Putamen (tissue), 1 donor: ENCODE measurements at places on chromosomes 16 and 17.

GRCh38 chr17:50288306-50288705 is 14.0 kb downstream of the TMEM92 start:
- DNase-seq, result no peak

GRCh38 chr16:66510711-66511601 is 39.0 kb downstream of the TK2 start:
- DNase-seq, result no peak

- DNase-seq, result peak; percentile 52
Measured at GRCh38 chr16:24834459-24835335, 11.1 kb upstream of the SLC5A11 start.

DNA sequence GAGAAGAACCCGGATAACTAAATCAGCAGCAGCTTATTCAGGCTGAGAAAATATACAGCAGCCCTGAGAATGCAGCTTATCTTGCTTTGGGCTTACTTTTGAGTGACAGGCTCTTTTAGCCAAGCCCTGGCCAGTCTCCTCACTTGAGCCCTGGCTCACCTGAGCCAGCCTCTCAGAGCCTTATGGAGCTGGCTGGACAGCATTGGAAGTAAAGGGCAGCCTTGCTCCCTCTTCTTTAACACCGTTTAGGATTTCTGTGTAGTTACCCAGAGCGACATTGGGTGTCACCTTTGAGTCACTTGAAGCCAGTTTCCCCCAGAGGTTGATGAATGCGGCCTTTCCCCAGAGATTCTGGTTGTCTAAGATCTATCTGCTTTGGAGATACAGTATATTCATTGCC is 7.7 kb upstream of the NPIPB2 start:
- DNase-seq, result peak; percentile 55

DNA sequence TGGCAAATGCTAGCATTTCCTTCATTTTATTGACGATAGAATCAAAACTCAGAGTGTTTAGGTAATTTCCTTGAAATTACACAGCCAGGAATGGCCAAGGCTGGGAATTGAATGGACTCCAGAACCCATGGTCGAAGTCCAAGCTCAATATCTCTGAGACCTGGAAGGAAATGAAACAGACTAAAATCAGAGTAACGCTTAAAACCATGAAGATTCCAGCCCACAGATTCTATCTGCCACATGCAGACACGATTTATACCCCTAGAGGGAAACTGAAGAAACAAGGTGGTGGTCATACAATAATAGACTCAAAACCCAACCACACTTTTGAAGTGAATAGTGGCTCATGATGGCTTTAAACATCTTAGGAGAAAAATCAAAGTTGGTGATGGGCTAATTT is 95.6 kb downstream of the PRKCA start:
- no peak for DNase-seq

DNA sequence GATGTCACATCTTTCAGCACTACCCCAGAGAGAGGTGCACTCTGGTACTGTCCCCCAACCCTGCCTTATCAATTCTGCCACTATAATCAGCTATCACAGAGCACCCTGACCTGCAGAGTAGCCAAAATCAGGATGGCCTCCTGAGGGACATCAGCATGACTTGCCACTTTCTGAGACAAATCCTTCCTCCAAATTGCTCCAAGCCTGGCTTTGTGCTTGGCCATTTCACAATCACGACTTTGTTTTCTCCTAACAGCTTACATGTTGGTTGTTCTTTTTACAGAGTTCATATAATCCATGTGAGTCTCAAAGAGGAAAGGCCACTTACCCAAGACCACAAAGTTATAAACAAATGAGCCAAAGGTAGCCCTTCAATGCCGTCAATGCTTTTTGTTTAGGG is 449.0 kb upstream of the CDH5 start:
- no peak for DNase-seq

DNA sequence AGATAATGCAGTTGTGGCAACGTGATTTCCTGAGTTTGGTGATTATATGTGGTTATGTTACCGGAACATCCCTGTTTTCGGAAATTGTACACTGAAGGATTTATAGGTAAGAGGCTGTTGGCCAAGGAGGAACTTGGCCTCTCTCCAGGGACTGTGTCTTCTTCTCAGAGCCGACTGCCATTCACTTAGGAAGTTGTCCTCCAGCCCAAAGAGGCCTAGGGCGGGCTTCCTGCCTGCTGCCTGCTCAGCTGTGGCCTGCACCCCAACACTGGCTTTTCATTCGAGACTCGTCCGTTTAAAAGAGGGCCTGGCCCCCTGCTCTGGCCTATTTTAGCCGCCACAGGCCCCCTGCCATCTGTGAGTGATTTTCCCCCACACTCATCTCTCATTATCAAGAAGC is 64.3 kb downstream of the ZDHHC7 start:
- no peak for DNase-seq

DNA sequence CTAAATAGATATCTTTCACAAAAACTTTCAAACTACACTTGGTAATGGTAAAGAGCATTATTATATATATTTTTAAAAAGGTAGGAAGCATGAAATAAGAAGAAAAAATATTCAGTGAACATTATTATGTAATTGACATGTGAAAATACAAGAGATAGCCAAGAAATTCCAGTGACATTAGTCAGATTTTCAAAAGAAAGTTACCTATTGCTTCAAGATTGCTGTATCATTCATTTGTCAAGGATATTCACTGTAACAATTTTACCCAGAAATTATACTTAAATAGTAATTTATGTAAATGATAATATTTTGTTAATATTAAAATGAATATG is 350.2 kb downstream of the KIF2B start:
- no peak for DNase-seq

DNA sequence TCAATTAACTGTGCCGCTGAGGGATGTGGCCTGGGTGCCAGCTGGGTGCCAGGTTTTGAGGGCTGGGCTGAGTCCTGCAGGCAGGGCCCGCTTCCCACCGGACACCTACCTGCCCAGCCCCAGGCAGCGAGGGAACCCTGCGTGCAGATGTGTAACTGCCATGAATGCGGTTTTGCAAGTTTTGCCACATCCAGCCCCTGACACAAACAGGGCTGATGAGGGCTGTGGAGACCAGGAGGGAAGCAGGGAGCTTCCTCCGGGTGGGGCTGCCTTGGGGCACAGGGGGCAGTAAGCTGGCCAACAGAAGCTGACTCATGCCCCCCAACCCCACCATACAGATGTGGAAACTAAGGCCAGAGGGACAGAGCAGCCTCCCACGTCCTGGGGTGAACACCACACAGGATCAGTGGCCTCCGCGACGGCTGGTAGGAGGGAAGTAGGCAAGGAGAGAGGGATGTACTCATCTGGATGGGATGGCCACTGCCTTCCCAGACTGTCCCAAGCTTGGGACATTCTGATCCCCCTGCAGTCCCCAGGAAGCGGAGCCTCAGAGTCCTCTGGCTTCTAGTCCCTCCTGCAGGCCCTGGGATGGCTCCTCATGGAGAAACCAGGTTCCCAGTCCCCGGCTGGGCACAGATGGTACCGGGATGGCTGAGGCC is 1.6 kb downstream of the UBALD1 start:
- DNase-seq, result no peak

DNA sequence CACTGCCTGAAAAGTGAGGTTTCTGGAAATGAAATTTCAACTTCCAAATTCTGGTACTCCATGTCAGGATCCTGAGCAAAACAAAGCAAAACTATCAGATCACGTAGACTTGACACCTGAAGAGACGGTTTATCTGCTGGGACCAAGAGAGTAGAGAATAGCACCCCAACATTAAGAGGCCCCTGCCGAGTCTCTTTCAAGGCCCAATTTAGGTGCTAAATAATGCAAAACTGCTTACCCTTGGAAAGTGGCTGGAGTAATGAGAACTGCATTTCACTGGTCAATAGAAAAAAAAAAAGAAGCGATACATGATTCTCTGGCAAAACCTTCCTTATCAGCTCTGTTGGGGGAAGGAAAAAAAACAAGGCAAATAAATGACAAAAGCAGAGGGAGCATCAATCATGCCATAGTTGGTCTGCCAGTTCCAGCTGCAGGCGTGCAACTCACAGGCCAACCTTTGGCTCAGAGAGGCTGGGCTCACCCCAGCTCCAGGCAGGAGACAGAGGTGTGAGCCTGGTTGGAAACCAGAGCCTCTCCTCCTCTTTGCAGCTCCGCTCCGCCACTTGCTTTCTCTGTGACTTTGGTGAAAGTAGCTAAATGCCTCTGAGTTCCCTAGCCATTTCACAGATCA is 595.2 kb downstream of the TOX3 start:
- DNase-seq, result no peak

- no peak for DNase-seq
Measured at GRCh38 chr16:79970551-79971236, 370.2 kb upstream of the MAF start.

GRCh38 chr17:7294614-7295153 is at the start of gene YBX2:
Gene YBX2, minus strand, starts transcription at chr17:7294639. Its CDS starts 139 bp downstream, at chr17:7294500.
- no peak for DNase-seq

DNA sequence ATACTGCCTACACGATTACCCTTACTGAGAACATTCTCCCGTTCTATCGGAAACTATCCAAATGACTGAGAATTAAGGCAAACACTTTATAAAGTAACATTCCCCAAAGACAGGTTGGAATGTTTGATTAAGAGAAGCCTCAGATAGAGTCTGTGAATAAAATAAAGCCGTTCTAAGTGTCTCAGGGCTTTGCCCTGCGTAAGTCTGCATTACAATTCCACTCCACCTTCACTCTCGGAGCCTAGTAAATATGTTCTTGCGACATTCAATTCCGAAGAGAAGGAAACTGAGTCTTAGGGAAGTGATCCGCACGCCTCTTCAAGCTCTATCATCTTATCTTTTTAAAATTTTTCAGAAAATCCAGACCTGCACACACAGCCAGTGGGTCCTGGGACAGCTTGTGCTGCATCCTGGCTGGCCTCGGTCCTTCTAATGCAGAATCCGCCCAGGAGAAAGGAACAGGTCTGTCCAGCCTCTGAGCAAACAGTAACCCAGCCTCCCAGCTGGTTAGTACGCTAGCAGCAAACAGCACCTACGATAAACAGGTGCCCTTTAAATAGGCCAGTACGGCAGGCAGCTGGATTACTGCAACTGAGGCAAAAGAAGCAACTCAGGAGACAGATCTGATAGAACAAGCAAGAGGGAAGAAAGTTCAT is 254.1 kb upstream of the IRX3 start:
- no peak for DNase-seq
